Activated T-cell treated with anti-CD3 and anti-CD28 coated beads, Interleukin-2, amount 50 U/mL, for 1 hour (primary cell): ENCODE measurements at places on chromosomes 11 and 22.

GRCh38 chr11:23283666-23284065 lies 423.4 kb upstream of the CCDC179 start:
- DNase-seq = no peak

DNA sequence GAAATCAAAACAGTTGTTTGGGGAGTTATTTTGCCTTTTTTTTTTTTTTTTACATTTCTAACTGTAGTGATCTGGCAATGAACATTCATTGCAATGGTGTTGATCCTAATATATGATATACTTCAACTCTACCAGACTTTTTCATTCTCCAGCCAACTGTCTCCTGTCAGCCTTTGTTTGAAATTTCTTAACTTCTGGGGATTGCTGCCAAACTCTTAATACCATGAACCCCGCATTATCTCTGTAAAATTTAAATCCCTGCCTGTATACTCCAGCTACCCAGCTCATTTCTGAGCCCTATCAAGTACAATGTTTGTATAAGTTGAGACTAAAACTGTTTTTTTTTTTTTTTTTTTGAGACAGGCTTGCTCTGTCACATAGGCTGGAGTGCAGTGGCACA lies 280.7 kb downstream of the TTC28 start:
- no peak for DNase-seq

DNA sequence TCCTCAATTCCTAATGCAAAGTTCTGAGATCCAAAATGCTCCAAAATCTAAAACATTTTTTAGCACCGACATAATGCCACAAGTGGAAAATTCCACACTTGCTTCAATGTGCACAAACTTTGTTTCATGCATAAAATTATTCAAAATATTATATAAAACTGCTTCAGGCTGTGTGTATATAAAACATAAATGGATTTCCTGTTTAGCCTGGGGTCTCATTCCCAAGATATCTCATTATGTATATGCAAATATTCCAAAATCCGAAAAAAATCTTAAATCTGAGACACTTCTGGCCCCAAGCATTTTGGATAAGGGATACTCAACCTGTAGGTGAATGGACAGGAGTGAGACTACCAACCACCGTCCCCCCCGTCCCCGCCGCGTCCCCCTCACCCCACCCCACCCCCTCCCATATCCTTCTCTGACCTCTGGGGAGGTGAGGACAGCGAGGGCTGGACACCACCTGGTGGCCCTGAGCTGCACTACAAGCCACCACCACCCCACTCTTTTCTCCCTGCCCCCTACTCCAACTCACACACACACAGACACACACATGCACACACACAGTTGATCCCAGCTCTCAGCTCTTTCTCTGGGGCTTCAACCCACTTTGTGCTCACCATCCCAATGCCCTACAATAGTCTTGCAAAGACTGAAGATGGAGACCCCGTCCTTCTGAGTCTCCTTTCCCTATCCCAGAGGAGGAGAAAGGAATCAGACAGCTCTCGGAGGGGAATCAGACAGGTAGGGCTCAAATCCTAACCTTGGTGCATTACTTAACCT lies 101.0 kb downstream of the PDE2A start:
- DNase-seq = no peak

DNA sequence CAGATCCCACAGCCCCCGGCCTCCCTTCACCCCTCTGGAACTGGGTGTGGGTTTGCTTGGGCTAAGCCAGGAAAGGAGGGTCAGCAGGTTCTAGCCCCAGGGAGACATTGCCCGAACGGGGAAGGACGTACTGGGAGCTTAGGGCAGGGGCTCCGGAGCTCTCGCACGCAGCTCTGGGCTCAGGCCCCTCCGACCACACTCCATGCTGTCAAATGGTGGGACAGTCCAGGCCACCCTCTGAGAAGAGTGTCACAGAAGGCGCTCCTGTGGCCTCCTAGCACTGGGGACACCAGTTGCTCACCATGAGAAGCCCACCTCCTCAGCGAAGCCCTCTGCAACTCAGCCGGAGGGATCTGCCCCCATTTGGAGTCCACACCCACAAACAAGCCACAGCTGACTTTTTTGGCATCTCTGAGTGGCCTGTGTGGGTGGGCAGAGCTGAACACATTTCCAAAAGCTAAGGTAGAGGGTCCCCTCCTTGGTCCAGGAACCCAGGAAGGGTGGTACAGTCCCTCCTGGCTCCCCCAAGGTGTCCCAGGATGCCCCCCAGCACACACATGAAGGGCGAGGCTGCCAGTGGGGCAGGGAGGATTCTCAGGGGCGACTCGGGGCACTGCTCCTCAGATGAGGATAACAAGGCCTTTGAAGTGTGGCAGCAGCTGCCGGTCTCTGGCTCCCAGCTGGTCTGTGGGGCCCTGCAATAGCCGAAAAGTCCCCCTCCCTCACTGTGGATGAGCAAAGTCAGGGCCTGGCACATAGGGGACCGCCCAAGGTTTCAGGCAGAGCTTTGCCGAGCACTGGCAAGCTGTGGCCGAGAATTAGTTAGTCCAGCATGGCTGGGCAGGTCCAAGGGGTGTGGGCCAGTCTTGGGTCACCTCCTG lies 13.0 kb upstream of the TEF start:
- DNase-seq = no peak

GRCh38 chr11:125407046-125407445 lies 89.0 kb downstream of the FEZ1 start:
- DNase-seq = no peak

DNA sequence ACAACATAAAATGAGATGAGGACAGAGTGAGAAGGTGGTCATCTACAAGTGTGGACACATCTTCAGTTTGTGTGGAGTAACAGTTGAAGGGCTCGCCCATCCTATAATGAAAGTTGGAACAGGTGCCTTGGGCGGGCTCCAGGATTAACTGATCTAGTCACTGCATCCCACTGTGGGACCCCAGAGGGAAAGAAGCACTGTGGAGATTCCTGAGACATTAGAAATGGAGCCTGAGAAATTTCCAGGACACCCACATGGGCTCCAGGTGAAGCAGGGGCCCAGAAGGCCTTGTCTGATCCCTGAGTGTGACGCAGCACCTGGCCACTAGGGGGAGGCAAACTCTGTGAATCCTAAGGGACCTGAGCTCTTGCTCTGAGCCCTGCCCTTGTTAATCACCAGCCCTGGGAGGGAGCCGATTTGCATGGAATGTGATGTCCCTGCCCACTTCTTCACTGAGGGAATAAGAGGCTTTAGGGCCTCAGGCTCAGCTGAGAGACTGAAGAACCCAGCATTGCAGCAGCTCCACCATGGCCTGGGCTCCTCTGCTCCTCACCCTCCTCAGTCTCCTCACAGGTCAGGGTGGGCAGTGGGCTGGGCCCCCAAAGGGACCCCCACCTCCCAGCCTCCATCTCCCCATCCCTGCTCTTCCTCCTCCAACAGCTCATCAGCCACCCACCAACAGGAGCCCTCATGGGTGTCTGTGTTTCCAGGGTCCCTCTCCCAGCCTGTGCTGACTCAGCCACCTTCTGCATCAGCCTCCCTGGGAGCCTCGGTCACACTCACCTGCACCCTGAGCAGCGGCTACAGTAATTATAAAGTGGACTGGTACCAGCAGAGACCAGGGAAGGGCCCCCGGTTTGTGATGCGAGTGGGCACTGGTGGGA lies 98.4 kb downstream of the VPREB1 start:
- peak; percentile 68 for DNase-seq

DNA sequence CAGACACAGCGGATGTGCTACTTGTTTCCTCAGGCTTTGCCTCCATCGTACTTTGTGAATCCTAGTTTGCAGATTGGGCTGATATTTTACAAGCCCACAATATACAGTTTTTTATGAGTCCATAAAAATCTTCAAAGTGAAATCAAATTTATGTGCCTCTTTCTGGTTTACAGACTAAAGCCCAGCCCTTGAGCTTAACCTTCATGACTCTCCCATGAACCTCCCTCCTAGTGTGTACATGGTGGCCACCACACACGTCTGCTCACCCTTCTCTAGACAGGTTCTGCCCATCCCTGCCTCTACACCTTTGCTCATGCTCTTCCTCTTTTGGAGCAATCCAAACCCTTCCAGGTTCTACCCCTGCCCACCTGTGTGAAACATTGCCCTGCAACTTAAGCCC lies 129.4 kb downstream of the TENM4 start:
- no peak for DNase-seq

DNA sequence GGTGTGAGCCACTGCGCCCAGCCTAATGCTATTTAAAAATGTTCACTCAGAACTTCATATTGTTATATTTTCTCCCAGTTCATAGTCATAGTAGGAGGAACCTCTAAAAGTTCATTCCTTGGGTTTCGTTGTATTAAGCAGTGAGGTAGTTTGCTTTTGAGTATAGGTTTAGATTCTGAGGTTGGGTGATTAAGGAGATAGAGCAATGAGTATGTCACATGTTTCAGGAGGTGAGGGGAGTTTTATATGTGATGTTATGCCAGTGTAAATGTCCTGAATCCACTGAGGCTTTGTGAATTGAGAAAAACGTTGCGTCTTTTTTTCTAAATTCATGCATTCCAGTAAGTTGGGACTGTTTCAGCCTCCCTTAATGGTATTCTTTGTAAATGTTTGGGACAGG lies 4.2 kb downstream of the UBE2L3 start:
- DNase-seq = no peak

DNA sequence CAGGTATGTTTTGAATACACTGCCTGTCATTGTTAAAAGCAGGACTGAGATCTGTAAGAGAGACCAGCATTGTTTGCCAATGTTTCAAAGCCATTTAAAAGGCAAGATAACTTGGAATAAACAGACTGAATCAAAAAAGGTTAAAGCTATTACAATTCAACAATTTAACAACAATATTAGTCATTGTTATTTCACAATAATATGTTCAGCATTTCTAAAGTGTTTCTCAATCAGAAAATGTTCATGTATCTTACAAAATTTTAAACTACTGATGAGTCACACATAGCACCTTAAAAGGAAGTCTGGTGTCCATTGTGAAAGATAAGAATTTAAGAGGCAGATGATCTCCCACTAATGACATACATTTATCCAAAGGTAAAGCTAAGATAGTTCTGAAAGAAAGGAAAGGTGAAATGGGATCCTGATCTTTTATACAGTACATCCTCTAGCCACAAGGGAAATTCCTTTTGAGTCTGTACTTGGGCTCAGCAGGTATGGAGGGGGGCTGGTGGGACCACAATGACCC lies 79.7 kb downstream of the MAML2 start:
- no peak for DNase-seq

GRCh38 chr11:96132437-96132836 lies 208.5 kb upstream of the MTMR2 start:
- no peak for DNase-seq

DNA sequence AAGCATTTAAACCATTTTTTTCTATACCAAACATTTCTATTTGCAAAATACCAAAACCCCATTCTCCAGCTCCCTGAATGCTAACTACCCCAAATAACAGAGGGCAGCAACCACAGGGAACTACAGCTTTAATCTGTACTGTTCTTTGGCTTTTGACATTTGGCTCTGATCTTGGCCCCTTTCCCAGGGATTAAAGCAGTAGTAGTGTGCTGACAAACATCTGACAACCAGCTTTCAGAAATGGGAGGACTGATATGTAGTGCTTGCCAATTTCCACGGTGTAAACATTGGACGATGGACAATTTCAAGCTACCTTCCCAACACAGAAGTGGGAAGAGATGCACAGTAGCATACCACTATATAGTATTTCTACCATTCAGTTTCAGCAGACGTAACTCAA lies 88.4 kb upstream of the TEAD1 start:
- DNase-seq = no peak

DNA sequence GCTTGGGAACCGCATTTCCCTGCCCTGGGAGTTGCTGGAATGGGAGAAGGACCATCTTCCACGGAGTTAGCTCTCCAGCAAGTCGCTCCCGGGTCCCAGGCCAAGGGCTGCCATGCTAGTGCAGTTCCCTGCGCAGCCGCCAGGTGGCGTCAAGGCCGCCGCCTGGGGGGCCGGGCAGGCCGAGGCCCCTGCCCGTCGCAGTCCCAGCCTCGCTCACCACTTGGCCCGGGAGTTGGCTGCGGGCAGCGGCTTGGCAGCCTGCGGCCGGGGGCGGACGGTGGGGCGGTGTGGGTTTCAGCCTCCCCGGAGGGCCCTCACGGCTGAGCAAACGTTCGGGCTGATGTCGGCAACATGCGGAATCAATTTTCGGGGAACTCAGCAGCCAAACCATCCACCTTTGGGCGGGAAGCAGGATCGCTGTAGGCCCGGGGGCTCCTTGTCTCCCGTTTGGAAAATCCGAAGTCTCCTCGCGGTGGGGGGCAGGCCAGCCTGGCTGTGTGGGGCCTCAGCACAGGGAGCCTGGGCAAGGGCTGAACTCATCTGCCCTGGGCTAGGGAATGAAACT lies 415.1 kb downstream of the SOX6 start:
- no peak for DNase-seq

DNA sequence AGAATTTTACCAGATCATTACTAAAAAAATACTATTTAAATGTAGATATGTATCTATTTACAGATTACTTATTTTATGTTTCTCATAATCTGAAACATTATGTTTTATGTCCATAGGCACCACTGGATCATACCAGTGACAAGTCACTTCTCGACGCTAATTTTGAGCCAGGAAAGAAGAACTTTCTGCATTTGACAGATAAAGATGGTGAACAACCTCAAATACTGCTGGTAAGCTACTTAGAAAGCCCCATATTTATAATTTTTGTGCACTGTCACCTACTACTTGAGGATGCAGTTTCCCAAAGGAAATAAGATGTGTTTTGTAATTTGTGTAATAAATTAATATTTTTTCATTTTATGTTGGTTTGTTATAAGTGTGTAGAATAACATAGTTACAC lies 42.6 kb downstream of the USP47 start:
- DNase-seq = no peak

- no peak for DNase-seq
Observed at GRCh38 chr11:79087238-79087960, 353.4 kb downstream of the TENM4 start.

GRCh38 chr11:25755918-25756584 lies 575.9 kb upstream of the ANO3 start:
- DNase-seq = no peak

GRCh38 chr11:36000616-36001190 lies 56.8 kb downstream of the LDLRAD3 start:
- no peak for DNase-seq

- no peak for DNase-seq
Observed at GRCh38 chr22:35440129-35440528, 40.2 kb downstream of the MCM5 start.

DNA sequence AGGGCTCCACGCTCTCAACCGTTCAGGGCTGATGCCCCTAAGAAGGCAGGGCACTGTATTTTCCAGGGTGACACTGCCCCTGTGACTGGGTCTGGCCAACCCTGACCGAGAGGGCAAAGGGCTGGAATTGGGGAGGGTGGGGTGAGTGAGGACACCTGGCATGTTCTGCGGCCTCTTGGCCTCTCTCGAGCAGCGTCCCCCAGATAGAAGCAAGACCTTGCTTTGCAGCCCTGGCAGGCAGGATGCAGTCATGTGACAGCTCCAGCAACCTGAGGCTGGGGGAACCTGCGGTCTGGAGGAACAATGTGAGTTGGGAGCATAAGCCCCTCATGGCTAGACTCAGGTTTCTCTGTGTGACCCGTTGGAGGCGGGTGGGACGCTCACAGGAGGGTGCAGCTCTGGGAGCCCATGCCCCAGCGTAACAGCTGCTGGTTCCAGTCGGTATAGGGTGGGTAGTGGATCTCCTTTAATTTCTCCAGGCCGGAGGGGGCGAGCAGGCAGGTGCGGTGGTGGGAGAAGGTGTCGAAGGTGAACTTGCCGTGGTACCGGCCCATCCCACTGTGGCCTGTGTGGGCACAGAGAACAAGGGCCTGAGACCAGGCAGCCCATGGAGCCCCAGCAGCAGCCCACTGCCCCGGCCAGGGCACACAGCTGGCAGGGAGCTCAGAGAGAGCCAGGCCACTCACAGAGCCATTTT lies 11.4 kb downstream of the ALDH3B2 start:
- no peak for DNase-seq
